ENCODE measurements at places on chromosomes 2 and 18.

- DNase-seq, result no peak
Observed at GRCh38 chr2:68659081-68659480, 15.7 kb downstream of the PROKR1 start.

- DNase-seq, result no peak
Observed at GRCh38 chr2:223081789-223082188, 29.8 kb downstream of the KCNE4 start.

DNA sequence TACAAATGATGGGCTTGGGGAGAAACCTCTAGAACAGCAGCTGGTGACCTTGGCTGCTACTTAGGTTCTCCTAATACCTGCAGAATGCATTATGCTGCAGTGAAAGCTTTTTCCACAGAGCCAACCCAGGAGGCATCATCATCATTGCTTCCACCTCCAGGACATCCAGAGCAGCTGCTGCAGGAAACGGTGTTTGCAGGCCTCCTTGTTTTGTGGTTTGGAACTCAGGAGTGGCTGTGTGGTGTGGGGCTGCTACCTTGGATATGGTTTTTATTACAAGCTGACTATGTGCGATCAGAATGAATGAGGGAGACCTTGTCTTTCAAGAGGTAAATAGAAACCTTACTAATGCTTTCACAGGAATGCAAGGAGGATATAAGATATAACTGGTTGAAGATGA, 82.9 kb upstream of the MCFD2 start:
- no peak for DNase-seq

DNA sequence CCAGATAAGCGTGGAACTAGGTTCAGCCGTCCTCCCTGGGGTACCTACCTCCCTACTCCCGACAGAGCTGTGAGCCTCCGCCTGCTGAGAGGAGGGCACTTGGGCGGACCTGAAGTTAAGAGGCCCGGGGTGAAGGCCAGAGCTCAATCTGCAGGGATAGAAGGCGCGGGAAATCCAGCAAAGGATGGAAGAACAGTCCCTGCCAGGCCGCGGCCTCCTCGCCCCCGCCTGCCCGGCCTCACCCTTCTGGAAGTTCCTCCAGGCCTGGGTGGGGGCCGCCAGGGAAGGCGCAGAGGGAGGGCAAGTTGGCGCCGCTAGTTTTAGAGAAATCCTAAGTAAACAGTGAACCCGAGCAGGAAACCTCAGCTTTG, 13.0 kb downstream of the EN1 start:
- no peak for DNase-seq

- no peak for DNase-seq
Observed at GRCh38 chr18:23422751-23423418, 30.2 kb upstream of the RIOK3 start.

- DNase-seq, result no peak
Observed at GRCh38 chr2:220948579-220948978, 623.5 kb downstream of the EPHA4 start.

DNA sequence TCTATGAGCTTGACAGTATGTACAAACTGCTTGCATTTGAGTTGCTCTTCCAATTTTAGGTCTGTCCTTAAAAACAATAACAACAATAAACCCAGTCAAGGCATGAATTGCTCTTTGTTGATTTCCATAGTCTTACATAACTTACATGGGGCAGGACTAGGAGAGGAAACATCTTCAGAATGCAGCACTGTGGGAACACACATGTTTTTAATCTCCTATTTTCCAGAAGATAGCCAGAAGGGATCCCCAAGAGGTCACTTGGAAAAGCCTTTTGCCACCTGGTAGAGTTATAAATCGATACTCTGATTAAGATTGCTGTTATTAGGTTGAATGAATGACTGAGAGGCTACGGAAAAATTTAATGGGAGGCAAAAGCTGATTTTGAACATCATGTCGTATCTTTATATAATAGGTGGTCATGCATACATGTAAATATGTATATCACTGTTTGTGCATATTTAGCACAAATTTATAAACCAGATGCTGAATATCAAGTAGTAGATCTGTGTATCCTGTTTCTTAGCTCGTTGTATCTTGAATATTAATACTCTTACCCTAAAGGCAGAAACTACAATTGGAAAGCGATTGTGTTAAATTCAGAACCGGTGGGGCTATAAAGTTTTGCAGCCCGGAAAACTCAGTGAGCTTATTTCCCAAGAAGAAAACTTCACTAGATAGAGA, 479.4 kb upstream of the TCF4 start:
- DNase-seq, result no peak

DNA sequence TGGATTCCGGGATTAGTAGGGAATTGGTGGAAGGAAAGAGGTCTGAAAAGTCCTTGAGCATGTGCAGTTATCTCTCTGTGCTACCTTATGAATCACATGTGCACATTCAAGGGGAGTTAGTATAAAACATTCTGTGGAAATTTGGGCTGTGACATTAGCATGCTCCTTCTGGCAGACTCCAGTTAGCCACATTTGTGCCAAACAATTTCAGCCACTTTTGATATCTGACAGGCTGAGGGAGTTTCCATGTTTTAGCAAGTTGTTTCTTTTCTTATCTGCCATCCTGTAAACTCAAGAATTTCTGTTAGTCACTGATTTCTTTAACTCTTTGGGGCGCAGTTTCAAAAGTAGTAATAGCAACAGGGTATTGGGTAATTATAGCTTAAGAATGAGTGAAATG, 28.3 kb upstream of the GYPC start:
- no peak for DNase-seq

DNA sequence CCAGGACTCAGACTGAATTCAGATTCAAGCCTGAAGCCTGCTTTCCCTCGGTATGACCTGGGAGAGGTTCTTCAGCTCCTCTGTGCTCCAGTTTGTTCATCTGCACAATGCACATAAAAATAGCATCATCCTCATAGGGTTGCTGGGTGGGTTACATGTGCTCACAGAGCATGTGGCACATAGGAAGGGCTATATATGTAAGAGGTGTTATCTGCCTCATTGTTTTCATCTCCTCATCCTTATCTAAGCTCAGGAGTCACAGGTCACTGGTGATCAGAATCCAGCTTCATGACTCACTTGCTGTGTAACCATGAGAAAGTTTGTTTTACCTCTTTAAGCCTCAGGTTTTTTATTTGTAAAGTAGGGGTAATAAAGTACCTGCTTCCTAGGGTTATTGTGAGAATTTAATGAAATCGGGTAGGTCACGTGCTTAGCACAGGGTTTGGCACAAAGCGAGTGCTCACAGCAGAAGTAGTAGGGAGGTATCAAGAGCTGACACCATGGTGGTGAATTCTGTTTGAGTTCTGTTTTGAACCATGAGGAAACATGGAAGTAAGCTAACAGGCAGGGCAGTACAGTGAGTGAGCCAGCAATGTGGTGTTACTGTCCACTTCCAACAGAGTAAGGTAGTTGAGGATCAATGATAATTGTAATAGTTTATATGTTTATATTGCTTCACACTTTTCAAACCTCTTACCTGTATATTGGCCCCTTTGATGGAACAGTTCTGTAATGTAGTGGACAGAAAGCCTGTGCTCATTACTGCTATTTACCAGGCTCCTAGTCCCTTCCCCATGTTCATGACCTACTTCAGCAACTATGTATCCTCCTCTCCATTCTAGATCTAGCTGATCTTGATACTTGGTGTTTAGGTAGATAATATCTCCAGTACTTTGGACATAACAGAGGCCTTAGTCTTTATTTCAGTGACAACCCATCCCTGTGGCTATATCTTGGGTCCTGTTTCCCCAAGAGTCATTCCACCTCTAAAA, 141.4 kb upstream of the LTBP1 start:
- no peak for DNase-seq

DNA sequence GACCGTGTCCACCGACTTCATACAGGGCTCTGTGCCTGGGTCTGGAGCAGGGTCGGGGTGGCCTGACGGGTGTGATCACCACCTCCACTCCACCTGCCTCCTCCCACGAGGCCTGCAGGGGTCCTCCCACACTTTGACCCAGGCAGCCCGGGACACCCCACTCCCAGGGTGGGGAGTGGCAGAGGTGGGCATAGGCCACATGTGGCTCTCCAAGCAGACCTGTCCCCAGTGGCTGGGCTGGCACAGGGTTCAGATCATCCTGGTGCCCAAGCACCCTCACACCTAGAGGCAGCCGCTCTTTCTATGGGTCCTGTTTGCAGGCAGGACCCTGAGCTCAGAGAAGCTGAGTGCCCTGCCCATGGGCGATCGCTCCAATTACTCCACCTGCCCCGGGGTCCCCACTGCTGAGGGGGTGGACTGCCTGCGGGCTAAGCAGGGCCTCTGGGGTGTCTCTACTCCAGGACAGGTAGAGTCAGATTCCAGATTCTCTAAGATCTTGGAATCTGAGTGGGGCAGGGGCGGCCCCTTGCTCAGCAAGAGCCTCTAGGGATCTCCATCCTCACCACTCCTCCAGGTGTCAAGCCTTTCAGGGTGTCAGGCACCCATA, 1.4 kb downstream of the NEURL3 start:
- DNase-seq, result no peak

DNA sequence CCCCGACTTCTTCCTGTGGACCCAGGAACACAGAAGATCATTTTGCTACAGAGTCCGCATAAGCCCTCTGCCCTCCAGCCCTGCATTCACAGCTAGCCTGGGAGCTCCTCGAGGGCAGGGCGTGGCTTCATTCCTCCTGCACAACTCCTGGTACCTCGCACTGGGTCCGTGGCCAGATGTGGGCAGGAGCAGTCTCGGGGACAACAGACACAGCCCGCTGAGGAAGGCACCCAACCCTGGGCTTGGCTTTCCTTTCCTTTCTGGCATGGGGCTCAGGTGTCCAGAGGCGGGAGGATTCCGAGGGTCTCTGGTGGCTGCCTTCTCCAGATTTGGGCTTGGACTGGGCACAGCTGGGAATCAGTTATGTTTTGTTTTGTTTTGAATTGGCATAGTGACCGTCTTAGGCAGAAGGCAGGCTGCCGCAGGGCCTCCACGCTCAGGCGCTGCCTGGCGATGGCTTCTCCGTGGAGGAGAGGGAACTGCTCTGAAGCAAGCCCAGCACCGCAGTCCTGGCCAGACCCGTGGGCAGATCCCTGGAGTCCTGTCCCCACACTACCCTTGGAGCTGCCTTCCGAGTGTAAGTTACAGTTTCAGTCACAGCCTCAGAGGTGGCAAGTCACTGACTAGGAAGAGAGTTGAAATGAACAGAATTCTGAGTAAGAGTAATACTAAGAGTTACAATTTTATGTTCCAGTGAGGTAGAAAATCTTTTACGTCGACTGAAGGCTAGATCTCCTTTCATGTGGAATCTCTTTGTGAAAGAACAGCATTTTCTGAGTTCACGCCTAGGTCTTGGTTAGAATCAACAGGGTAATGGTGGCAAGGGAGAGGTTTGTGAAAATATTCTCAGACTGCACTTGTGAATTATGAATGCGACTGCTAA, 47.9 kb downstream of the LDLRAD4 start:
- DNase-seq, result peak; percentile 44

- DNase-seq, result no peak
Observed at GRCh38 chr2:172455121-172455515, 27.7 kb downstream of the ITGA6 start.

GRCh38 chr2:1863386-1863785, 119.1 kb upstream of the PXDN start:
- DNase-seq, result no peak

DNA sequence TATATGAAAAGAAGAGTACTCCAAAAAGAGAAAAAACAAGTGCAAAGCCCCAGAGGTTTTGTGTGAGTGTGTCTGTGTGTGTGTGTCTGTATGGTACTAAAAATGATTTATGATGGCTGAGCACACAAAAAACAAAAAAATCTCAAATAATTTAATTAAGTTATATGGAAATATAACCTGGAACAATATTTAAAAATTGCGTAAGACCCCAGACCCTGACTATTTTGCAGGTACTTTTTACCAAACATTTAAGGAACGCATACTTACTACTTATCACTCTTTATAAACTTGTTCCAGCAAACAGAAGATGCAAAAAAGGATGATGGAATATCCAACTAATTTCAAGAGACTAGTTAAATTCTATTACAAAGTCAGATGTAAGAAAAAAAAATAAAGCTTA, 317.4 kb upstream of the KCNH7 start:
- DNase-seq, result no peak

DNA sequence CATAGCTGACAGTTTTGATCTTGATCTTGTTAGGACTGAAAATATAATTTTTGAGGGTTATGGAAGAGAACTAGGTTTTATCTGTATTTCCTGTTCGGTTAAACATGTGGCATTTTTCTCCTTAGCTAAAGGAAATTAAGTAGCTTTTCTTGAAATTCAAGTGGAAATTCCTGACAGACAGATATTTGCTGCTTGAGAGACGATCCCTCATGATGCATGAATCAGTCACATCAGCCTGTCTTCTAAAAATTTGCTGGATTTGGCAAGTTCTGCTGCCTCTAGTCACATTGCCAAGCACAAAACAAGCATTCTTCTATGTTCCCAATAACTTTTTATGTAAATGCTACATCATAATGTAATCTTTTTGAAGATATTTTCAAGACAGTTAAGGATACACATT, 201.8 kb upstream of the ATP5MC3 start:
- DNase-seq, result no peak

Data from activated CD4-positive, alpha-beta memory T cell treated with anti-CD3 and anti-CD28 coated beads, Interleukin-2, amount 10 ng/mL, durations not matched to agents 7 days and 5 days (primary cell).